Forelimb muscle (tissue), 1 donor: ENCODE measurements at places on chromosomes 5 and 9.

GRCh38 chr9:37486616-37487548 lies 1.1 kb downstream of the POLR1E start:
- no peak for DNase-seq

DNA sequence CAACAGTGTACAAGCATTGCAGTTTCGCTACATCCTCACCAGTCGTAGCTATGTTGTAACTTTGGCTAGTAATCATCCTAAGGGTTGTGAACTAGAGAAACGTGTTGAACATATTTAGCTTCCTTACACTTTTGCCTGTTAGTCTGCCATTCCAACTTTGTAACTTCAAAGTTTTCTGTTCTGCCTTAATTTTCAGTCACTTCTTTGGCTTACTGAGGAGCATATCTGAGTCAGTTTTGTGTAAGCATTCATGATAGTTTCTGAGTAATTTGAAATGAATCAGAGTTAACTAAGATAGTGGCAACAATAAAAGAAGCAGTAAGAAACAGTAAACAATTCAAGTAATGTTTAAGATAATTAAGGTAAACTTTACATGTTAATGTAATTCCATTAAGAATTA lies 58.9 kb upstream of the MCCC2 start:
- DNase-seq, result no peak

GRCh38 chr5:67262956-67263355 lies 66.4 kb upstream of the CD180 start:
- no peak for DNase-seq

DNA sequence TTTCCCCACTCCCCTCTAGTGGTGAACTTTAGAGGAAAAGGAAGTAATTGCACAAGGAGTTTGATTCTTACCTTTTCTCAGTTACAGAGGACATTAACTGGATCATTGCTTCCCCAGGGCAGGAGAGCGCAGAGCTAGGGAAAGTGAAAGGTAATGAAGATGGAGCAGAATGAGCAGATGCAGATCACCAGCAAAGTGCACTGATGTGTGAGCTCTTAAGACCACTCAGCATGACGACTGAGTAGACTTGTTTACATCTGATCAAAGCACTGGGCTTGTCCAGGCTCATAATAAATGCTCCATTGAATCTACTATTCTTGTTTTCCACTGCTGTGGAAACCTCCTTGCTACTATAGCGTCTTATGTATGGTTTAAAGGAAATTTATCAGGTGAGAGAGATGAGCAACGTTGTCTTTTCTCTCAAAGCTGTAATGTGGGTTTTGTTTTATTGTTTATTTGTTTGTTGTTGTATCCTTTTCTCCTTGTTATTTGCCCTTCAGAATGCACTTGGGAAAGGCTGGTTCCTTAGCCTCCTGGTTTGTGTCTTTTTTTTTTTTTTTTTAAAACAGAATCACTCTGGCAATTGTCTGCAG lies 25.3 kb downstream of the SLC22A5 start:
- DNase-seq, result no peak

- no peak for DNase-seq
These were observed 390.4 kb downstream of the ARHGEF28 start for GRCh38 chr5:74016373-74016772.

- no peak for DNase-seq
These were observed 25.1 kb upstream of the SHISAL2B start for GRCh38 chr5:64665243-64665642.

DNA sequence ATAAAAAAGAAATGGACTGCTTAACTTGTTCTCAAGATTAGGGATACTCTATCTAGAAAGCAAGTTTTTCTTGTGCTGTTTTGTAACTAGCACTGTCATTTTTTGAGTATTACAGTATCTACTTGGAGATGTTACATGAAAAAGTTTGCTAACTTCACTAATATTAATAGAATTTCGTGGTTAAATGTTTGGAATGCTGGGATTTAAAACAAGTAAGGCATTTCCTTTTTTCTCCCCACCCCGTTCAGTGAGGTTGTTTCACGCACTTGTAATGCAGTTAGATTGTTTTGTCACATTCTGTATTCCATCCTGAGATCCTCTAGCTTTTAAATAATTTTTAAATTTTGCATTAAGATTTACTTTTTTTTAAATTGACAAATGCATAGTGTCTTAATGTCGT lies 20.0 kb upstream of the TEK start:
- DNase-seq, result no peak

- no peak for DNase-seq
These were observed 106.6 kb downstream of the PDE8B start for GRCh38 chr5:77316871-77317661.

- no peak for DNase-seq
These were observed 629.3 kb upstream of the ST8SIA4 start for GRCh38 chr5:101532430-101532829.

- DNase-seq, result no peak
These were observed 120.6 kb downstream of the MSX2 start for GRCh38 chr5:174844971-174845370.

DNA sequence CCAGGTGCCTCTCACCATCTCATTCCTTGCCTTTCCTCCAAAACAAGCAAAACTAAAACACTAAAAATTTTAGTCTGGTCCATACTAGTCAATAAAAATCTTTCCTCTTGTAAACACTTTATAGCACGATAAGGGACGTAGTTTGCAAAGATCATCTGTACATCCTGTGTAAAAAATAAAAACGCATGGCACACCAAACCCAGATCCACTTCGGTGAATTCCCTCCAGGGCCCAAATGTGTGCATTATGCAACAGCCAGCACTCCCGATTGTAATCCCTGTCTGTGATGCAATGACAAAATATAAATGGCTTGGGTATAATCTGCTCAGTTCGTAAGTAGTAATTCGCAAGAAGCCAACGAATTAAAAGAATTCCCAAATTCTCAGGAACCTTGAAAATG lies 1.4 kb downstream of the FAM169A start:
- DNase-seq, result no peak

- no peak for DNase-seq
These were observed 472.5 kb downstream of the ARHGEF28 start for GRCh38 chr5:74098456-74098855.

DNA sequence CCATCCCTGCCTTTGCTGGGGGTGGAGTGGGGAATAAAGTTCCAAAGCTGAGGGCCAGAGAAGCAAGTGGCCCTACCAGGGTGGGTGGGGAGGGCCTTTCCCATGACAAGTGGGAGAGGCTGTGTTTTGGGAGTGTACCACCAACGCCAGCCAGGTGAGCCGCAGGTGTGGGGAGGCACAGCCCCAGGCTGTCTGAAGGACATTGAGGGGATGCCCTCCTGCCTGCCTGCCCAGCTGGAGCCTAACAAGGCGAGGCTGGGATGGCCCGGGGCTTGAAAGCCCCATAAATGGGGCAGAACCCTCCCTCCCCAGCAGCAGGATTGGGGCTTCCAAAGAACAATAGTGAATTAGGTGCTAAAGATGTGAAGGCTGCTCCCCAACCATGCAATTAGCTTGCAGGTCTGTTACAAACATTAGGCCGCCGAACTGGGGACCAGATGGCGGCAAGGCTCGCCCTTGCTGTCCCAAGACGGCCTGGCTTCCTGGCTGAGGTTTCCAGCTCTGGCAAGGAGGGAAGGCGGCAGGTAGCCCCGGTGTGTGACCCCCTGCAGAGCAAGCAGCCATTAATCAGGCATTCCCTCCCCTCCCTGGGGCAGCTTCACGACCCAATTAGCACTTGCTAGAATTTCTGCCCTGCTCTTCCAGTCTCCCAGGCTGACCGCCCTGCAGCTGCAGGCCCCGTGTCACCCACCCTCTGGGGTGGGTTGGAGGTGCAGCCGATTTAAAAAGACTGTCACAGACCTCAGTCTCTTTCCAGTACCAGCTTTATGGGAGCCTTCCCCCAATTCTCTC lies 42.9 kb downstream of the FGF18 start:
- no peak for DNase-seq

DNA sequence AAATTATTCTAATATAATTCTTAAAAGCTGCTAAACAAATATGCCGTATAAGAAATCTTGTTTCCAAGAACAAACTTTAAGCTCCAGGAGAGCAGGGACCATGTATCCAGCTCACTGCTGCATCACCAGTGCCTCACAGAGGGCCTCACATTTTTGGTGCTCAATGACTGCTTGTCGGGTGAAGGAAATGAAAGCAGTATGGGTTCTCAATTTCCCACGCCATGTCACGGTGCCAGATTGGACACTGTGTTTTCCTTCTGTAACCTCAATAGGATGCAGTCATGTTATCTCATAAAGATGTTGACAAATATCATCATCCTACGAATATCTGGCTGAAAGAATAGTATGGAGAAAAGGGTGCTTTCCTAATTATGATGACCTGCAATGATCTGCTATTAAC lies 64.7 kb downstream of the POU5F2 start:
- DNase-seq, result no peak

- DNase-seq, result no peak
These were observed 91.8 kb upstream of the DPYSL3 start for GRCh38 chr5:147601652-147602051.

- no peak for DNase-seq
These were observed 53.1 kb downstream of the SVEP1 start for GRCh38 chr9:110526426-110526825.

DNA sequence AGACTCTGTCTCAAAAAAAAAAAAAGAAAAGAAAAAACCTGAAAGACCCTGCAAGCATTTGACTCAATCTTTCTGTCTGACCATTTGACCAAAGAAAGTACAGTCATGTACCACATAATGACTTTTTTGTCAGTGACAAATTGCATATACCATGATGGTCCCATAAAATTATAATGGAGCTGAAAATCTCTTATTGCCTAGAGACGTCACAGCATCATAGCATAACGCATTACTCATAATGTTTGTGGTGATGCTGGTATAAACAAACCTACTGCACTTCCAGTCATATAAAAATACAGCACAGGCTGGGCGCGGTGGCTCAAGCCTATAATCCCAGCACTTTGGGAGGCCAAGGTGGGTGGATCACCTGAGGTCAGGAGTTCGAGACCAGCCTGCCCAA lies 10.5 kb downstream of the ECM2 start:
- DNase-seq, result no peak

DNA sequence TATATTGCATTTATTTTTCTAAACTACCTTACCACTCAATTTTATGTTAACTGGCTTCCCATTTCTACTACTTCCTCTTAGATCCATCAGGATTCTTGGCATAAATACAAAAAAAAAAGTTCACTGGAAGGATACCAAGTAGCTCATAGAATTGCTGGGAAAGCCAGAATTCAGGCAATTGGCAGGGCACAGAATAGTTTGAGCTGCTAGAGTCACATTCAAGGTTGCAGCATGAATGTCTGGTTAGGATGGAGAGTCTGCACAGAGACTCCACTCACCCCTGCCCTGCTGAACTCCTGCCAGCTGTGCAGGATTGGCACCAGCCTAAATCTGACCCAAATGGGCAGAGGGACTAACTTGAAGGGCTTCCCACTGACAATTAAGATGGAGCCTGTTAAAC lies 4.9 kb upstream of the AMACR start:
- DNase-seq, result no peak

GRCh38 chr5:90967443-90967842 lies 408.8 kb downstream of the ADGRV1 start:
- no peak for DNase-seq

DNA sequence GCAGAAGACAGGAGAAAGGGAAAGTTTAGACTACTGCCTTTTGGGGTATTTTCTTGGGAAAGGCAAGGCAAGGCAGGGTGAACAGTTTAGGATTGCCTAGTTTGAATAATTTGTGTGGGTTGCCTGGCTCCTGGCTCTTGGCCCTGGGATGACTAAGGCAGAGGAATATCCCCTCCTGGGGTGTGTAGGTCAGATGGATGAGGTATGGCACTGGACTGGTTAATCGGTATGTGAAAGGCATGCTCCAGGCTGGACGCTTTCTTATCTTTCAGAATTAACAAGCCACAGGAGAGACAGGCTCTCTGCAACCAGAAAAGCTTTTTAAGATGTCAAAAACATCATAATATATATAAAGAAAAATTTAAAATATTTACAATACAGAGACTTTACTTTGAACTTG lies 58.6 kb downstream of the STARD4 start:
- no peak for DNase-seq

- DNase-seq, result no peak
These were observed 19.7 kb downstream of the OR2V2 start for GRCh38 chr5:181166812-181167733.

DNA sequence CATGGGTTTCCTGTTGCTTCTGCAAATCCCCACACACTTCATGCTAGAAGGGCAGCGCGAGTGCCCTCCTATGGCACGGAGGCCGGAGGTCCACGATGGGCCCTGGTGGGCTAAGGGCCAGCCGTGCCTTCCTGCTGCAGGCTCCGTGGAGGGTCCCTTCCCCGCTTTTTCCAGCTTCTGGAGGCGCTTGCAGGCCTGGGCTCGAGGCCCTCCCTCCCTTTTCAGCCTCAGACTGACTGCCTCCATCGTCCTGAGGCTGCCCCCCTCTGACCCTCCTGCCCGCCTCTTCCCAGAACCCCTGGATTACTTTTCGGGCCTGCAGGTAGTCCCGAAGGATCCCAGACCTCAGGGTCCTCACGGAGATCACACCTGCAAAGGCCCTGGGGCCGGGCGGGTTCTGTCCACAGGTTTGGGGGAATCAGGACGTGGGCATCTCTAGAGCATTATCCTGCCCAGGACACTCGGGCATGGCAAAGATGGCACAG lies 3.2 kb upstream of the TERT start:
- no peak for DNase-seq

DNA sequence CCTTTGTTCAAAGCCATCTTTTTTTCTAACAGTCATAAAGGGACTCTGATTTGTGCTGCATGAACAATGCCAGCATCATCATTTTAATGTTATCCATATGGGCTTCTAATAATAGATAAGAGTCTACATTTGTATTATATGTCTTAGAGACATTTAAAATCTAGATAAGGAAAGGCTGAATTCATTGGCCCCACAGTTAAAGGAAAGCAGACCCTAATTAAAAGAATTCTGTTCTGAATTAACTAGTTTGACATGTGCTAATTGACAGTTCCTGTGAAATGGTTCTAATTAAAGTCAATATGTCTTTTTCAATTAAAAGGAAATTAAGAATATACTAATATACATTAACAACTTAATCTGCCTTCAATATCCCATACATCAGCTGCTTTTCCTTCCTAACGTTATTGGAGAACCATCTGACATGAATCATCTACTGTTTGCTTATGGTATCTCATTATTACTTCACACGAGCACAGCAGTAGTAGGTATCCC lies 104.7 kb downstream of the NR2F1-AS1 start:
- DNase-seq, result no peak

DNA sequence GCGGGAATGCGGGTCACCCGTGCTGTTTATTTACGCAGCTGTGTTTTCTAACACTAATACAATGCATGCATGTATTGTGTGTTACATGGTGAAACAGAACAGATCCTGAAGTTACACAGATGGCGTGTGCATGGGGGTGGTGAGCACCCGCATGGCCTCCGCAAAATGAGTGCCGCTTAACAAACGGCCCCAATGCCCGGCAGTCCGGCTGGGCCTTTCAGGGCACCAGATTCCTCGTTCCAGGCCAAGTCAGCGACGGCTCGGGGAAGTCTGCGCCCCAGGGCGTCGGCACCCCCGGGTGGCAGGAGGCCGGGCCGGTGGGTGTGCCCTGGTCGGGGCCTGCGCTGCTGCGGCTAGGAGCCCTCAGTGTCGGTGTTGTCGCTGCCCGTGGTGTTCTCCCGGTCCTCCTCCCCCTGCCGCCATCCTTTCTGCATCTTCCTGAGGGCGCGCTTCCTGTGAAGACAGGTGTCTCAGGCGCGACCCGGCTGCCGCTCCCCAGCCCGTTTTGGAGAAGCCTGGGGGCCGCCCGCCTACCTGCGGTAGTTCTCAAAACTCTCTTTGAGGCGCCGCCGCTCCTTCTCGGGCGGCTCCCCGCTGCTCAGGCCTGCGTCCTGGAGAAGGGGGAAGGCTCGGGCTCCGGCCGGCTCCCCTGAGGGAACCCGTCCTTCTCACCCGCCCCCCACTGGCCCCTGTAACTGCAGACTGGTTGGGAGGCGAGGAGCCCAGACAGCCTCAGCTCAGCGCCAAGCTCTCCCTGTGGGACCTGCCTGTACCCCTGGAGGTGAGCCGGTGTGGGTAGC lies 605 bp upstream of the DNLZ start:
- no peak for DNase-seq
